Common myeloid progenitor, CD34-positive (primary cell): ENCODE measurements at places on chromosomes 11 and 22.
A peak's percentile ranks its signal among the peaks of the same experiment; 100 is the strongest.

- DNase-seq = no peak
Observed at GRCh38 chr11:113167599-113167998, 146.8 kb upstream of the TTC12 start.

- no peak for DNase-seq
Observed at GRCh38 chr22:41050883-41051282, 41.5 kb upstream of the EP300 start.

DNA sequence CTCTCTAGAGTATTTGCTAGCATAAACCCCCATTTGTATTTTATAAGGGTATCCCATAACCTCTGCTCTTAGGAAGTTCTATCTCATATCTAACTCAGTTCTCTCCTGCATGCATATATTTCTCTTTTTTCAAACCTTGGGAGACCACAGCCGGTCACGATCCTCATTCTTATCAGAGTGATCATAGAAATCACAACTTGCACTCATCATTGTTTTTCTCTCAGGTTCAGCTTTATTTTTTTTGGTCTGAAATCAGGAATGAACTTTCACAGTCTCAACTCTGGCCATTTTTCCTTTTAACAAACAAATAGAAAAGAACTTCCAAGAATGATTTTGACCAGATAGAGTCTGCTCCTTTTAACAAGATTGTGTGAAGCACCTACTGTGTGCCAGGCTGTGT, 98.6 kb upstream of the BLID start:
- no peak for DNase-seq

DNA sequence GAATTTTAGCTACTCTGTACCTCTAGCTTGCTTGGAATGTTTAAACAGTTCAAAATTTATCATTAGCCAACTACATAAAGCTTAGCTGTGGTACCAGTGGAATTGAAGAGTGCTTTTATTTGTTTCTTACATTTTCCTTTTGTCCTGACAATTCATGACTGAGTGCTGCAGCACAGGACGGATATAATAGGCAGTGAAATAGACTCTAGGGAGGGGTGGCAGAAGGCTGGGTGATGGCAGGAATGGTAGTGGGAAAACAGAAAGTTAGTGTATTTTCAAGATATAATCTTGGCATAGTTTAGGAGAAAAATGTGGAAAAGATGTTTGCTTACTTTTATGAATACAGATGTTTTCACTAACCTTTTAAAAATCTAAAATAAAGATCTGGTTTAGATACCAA, 31.1 kb upstream of the ARHGAP32 start:
- DNase-seq = no peak

DNA sequence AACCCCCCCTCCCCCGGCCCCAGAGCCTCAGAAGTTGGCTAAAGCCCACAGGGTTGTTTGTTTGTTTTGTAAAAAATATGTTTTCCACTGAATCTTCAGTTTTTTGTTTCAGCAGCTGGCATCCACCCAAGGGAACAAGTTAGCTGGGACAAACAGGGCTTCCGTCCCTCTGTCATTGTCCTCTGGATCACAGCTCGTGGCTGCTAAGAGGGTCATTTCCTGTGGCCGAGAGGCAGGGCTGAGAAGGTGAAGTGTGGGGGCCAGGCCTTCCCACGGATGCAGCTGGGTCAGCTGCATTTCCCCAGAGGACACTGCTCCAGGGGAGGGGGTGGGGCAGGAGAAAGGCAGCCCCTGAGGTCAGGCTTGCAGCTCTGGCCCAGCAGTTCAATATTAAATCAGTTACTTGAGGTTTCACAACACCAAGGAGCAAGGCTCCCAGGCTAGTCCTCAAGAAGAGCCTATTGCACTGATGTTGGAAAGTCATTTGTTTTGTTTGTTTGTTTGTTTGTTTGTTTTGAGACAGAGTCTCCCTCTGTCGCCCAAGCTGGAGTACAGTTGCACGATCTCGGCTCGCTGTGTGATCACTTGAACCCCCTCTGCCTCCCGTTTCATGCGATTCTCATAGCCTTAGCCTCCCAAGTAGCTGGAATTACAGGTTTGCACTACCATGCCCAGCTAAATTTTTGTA, 34.4 kb upstream of the SMTN start:
- DNase-seq = no peak

DNA sequence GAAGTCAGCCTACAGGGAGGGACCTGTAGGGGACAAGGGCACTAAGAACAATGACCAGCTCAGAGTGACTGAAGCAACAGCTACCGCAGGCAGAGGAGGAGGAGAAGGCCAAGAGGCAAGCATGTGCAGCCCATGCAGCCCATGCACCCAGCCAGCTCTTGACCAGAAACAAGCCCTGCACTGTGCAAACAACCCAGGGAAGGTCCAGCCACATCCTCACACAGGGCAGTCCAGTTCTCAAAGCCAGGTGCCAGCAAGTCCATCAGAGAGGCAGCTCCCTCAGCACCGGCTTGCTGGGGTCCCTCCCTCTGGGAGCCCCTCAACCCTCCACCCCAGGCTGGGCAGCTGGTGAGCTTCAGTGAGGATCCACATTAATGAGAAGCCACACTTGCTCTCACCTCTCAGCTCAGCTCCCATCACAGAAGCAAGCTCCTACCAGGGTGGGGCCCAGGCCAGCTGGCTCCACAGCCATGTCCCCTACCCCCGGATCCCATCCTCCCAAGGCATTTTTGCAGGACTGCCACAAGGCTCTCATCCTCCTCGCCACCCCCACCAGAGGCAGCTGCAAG, 7.1 kb downstream of the DGCR2 start:
- DNase-seq = no peak

- DNase-seq = no peak
Observed at GRCh38 chr22:19703869-19704268, 10.4 kb upstream of the SEPTIN5 start.

DNA sequence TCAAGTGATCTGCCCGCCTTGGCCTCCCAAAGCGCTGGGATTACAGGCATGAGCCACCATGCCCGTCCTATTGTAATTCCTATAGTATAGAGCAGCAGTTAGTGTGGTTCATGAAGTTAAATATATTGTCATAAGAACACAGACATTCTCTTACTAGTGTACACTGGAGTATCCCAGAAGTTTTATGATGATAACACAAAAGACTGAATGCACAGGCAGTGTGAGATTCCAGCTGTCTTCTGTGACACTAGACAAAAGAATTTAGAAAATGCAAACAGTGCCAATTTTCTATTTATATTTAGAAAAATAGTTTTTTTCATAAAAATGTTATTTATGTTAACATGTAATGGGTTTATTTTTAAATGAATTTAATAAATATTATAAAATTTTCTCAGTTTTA, 39.4 kb upstream of the RBX1 start:
- DNase-seq = no peak

GRCh38 chr22:20840646-20841371, 17.8 kb downstream of the PI4KA start:
- no peak for DNase-seq

DNA sequence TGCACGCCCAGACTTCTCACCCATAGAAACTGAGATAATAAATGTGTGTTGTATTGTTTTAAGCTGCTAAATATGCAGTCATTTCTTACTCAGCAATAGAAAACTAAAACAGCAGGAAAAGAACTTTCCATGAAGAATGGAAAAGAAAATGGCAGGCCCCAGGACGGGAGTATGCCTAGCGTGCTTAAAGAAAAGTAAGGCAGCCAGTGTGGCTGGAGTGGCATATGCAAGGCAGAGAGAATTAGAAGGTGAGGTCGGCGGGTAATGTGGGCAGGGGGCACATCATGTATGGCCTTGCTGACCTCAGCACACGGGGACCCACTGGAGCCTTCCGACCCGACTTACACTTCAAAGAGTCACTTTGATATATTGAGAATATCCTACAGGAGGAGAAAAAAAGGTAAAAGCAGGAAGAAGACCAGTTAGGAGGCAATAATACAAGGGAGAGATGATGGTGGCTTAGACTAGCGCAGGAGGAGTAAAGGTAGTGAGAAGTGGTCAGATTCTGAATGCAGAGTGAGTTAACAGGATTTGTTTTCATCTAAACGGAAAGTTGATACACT, 20.5 kb downstream of the TBRG1 start:
- DNase-seq = no peak

- no peak for DNase-seq
Observed at GRCh38 chr11:57427727-57428082, 784 bp upstream of the SLC43A3 start.

GRCh38 chr11:4882543-4882942, 843 bp downstream of the OR51T1 start:
- no peak for DNase-seq

GRCh38 chr22:19824212-19824925, 30.3 kb downstream of the GNB1L start:
- DNase-seq = no peak

GRCh38 chr11:19696073-19696472, 16.6 kb upstream of the NAV2 start:
- no peak for DNase-seq

DNA sequence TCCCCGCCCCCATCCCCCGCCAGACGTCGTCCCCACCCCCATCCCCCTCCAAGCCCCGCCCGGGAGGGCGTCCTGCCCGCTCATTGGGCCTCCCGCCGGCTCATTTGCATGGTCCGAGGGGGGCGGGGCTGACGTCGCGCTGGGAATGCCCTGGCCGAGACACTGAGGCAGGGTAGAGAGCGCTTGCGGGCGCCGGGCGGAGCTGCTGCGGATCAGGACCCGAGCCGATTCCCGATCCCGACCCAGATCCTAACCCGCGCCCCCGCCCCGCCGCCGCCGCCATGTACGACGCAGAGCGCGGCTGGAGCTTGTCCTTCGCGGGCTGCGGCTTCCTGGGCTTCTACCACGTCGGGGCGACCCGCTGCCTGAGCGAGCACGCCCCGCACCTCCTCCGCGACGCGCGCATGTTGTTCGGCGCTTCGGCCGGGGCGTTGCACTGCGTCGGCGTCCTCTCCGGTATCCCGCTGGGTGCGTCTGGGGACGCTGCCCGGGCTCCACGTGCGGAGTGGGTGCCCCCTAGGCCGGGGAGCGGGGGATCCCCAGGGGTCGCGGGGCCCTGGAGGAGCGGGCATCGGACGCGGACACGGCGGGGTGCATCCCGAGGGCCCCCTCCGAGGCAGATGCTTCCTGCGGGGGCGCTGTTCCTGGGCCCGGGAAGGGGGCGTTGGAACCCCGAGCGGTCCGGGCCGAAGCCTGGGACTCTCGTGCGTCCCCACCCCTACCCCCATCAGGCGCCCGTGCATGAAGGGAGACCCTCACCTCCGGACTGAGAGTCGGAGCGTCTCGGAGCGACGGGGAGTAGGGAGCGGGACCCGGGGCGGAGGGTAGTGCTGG, at the start of gene PNPLA3:
Gene PNPLA3, plus strand, starts transcription at position 175 of the 834 bp plus-strand sequence. Its CDS starts 107 bp downstream, at position 282.
- DNase-seq = peak; percentile 79

GRCh38 chr22:46150034-46150654, at the start of gene PPARA:
Gene PPARA, plus strand, starts transcription at chr22:46150526. Its CDS starts 47,858 bp downstream, at chr22:46198384.
- peak; percentile 79 for DNase-seq

GRCh38 chr22:32130464-32130863, 28.6 kb downstream of the C22orf42 start:
- no peak for DNase-seq

DNA sequence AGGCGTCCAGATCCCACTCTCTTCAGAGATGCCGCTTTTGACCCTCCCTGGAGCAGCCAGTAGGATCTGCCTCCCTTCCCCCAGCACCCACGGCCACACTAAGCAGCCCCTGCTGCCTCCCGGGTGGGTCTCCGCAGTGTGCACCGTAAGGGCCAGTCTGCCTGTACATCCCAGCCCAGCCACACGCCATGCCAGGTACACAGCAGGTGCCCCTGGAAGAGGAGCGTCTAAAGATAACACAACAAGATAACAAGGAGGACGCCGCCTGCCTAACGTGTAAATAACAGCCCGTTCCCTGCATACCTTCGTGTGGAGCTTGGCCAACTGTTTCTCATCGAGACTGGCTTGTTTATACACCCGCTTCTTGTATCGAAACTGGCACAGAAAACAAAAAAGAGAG, 139.4 kb downstream of the SHANK2 start:
- no peak for DNase-seq

DNA sequence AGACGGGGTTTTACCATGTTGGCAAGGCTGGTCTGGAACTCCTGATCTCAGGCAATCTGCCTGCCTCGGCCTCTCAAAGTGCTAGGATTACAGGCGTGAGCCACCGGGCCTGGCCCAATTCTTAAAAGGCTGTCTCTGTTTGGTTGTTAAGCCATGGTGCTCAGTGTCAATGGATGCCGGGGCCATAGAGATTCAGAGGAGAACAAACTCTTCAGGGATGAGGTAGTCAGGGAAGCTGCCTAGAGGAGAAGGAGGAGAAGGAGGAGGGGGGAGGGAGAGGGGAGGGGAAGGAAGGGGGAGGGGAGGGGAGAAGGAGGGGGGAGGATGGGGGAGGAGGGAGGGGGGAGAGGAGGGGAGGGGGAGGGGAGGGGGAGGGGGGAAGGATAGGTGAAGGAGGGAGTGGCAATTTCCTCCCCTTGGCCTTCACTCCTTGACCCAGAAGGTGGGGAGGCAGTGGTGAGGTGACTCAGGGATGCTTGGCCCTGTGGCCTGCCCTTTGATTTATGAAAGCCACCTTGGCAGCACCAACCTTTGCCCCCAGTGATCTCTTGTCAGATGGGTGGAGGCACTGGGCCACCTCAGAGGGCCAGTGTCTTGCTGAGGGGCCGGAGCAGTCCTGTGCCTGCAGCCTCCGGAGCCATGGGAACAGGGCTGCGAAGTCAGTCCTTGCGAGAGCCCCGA, at the start of gene C11orf86:
Gene C11orf86, plus strand, starts transcription at position 581 of the 681 bp plus-strand sequence. Its CDS starts 59 bp downstream, at position 640.
- DNase-seq = no peak

DNA sequence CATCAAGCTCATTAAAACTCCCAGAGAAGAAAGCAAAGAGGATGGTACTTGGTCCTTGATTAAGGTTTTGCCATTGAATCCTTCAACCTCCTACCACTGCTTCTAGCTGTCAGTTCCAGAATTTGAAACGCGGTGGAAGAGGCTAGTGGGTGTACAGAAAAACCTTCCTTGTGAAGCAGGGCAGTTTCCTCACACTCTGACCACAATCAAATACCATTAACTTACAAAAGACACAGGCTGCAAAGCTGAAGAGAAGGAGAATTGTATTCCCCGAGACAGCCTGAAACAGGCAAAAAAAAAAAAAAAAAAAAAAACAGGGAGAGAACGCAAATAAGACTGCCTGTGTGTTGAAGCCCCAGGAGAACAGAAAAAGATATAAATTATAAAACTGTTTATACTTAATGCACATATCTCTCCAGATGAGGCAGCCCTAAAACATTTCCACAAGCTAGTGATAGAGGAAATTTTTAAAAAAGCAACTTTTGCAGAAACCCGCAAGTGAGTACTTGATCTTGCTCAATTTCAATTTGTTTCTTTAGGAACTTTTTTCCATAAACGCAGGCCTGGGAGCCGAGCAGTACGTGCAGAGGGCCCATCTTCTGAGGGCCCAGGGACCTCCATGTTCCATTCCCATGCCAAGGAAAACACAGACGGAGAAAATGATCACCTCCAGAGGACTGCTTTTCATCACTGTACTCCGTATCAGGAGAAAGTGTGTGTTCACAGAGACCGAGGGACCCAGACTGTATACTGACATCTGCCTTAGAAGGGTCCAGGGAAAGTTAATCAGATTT, 218.7 kb upstream of the BLID start:
- no peak for DNase-seq

GRCh38 chr11:109306322-109306721, 115.7 kb upstream of the C11orf87 start:
- no peak for DNase-seq

- DNase-seq = no peak
Observed at GRCh38 chr11:15163136-15163535, 48.4 kb downstream of the INSC start.

GRCh38 chr22:28783786-28784671, 11.5 kb downstream of the CCDC117 start:
- DNase-seq = peak; percentile 58
